Left renal pelvis (tissue), 4 donors: ENCODE measurements at places on chromosomes 7 and 10. TPM values are rescaled to one million over a fixed set of nuclear protein-coding genes. Genes with fewer than 3 reads are reported as not detected.

DNA sequence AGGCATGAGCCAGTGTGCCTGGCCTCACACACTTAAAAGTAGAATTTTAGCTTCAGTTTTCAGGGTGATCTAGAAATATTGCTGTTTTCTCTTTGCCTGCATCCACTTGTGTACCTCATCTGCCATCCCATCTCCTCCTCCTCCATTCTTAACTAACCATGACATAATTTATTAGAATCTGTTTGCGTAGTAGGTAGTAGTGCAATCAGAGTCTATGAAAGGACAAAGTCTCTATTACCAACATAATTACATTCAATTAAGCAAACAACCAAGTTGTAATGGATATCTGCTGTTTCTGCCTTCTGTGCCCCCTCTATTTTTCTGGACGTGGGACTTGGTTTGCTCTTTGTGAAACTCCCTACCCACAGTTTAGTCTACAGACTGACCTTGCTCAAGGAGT, 72.9 kb downstream of the CDK14 start:
- peak; percentile 29 for DNase-seq

- DNase-seq, result no peak
Observed at GRCh38 chr7:121406461-121406860, 10.4 kb upstream of the FAM3C start.

- DNase-seq, result no peak
Observed at GRCh38 chr7:100465702-100466311, 1.7 kb upstream of the SPACDR start.

DNA sequence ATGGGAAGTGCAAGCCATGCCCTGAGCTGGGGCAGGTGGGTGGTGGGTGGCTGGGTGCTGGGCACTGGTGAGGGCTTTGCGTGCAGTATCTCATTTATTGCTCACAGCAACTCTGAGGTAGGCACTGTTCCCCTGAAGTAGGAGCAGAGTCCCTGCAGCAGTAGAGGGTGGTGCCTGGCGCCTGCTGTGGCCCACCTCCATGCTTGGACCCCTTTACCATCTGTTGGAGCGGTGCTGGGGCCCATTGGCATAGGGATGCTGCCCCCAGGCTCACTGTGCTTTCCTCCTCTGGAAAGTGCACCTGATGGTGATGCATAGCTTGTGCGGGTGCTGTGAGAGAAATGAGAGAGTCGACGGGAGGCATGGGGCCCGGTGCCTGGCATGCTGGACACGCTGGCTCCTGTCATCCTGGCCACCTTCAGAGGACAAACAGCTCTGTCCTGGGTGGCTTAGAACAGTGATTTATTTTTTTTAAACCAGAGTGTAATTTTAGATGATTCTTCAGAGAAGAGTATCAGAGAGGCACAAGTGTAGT, 10.4 kb downstream of the SFRP5 start:
- no peak for DNase-seq

DNA sequence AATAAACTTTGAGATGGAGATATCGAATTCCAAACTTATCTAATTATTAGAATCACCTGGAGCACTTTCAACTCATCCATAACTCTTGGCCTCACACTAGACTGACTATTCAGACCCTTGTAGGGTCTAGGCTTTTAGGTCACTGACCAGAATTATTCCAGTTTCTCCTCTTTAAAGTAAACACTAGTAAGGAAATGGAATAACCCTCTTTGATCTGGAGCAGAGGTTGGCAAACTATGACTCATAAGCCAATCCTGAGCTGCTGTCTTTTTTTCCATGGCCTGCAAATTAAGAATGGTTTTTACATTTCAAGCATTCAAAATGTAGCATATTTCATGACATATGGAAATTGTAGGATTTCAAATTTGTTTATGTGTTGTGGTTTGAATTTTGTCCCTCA, 1601.9 kb downstream of the REEP3 start:
- DNase-seq, result no peak

GRCh38 chr10:131769571-131770410, 131.0 kb upstream of the PPP2R2D start:
- no peak for DNase-seq

- DNase-seq, result no peak
Observed at GRCh38 chr7:155450970-155451801, 6.7 kb upstream of the EN2 start.

- no peak for DNase-seq
Observed at GRCh38 chr7:98399890-98400541, 874 bp downstream of the BAIAP2L1 start.

DNA sequence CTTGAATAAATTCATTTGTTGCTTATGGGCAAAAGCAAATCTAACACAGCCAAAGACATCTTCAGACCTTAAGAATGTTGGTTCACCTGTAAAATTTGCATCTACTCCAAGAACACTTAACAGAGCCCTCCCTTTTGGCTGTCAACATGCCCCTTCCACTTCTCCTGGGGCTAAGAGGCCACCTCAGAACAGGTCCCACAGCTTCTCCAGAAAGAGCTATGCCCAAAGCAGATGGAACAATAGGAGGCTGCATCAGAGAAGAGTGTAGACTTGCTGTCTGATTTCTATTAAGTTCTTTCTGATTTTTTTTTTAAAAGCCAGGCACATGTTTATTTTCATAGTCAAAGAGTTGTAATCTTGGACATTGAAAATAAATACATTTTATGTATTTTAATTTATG, 26.1 kb upstream of the TRIL start:
- no peak for DNase-seq

Gene CNTNAP2
- polyA plus RNA-seq, result 23.5 TPM

Gene ZNF365
- 0.18 TPM for polyA plus RNA-seq

Gene PAX4
- not detected for polyA plus RNA-seq

Gene ANKRD61
- 1.5 TPM for polyA plus RNA-seq
